ENCODE measurements at places on chromosomes 1 and 21.

DNA sequence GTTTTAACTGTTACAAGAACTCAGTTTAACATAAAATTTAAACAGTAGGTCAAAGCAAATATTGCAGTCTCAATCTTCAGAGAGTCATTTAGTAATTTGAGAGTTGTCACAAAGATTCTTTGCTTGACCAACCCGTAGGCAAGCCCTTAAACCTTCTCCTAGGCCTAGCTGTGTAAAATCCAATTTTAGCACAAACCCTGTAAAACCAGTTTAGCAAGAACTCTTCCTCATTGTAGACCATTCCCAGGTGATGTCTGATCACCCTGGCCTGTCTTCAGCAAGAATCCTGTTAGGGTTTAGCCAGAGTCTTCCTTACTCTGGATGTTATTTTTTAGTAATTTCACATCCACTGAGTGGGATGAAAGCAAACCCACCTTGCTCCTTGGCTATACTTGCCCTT, 30.1 kb downstream of the LRIG2 start:
- no peak for DNase-seq

- no peak for DNase-seq
Observed at GRCh38 chr1:93569489-93569888, 112.1 kb downstream of the BCAR3 start.

DNA sequence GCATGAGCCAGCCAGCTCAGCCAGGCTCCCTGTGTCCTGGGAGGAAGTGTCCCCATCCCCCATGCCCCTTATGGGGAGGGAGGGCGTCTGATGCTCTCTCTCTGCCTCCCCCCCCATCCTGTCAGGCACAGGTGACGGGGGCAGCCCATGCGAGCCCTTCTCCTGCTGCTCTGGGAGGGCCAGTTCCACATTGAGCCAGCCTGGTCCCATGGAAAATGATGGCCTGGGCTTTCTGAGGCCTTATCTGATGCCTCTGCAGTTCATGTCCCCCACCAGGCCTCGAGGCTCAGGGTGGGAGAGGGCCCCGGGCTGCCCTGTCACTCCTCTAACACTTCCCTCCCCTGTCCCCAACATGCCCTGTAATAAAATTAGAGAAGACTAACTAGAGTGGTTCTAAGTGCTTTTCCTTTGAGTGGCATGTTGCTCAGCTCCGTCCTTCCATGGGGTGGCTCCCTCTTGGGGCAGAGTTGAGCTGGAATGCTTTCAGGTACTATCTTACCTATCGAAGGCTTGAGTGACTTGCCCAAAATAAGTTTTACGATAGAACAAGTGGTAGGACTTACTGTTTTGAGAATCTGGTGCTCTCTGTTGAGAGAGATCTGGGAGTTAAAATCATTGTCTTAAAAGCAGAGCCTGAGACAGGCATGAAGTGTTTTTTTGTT, 1.8 kb upstream of the MTFR1L start:
- no peak for DNase-seq

DNA sequence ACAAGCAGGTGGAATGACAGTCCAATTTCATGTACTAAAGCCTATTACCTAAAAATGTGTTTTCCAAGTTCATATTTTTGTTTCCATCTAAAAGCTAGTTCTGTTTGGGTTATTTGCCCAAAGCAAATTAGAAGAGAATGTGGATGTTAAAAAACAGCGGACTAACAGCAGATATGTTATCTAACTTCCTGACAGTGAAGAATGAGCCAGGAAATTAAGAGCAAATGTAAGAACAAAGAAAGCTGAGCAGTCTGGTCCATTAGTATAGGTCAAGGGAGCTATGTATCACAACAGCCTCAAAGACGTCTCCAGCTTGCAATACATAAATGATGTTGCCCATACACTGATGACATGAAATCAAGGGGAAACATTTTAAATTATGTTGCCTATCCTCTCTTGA, 145.5 kb upstream of the PLD5 start:
- no peak for DNase-seq

Data from ascending aorta (tissue), 2 donors.